Osteoblast (primary cell): ENCODE measurements at places on chromosomes 7 and 10. TPM values are rescaled to one million over a fixed set of nuclear protein-coding genes. Genes with fewer than 3 reads are reported as not detected.

DNA sequence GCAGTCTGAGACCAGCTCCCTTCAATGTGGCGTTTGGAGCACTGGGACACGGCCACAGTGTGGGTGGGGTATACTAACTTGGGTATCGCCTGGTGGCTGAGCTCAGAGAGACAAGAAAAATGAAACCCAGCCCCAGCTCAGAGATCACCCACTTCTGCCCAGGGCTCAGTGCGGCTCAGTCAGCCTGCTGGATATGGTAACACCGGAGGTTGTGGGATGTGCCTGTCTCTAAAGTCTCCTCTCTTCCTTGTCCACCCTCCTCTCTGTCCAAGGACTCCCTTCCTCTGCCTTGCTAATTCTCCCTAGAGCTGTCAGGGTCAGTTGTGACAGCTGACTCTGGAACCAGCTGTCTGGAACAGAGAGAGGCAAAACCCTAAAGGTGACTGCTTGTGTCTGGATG is 149.1 kb downstream of the PTPN20 start:
- DNase-seq: no peak

DNA sequence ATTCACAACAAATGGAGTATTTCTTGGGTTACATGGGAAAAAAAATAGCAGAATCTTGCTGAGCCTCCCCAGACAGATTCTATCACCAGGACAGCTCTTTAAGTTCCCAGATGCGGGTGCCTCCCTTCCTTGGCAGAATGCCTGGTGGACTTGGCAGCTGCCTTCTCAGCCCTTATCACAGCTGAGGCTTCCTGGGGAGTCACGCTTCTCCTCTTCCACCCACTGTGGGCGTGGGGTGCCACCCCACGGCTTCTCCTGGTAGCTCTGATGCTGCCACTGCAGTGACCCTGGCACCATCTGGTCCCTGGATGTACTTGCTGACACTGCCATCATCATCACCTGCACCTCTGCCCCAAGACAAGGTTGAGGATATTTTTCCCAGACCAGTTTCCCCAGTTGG is 16.2 kb upstream of the NME8 start:
- no peak for DNase-seq

- no peak for DNase-seq
Measured at GRCh38 chr10:129030603-129030895, 436.5 kb upstream of the MGMT start.

IPMK gene
- total RNA-seq: 10.9 TPM in 2 replicates

- peak; percentile 93 for DNase-seq
Measured at GRCh38 chr7:82542665-82543064, 99.1 kb upstream of the CACNA2D1 start.

- peak; percentile 88 for DNase-seq
Measured at GRCh38 chr7:44073664-44074348, 8.4 kb upstream of the PGAM2 start.

- no peak for DNase-seq
Measured at GRCh38 chr7:133349101-133349500, 96.2 kb downstream of the EXOC4 start.

NPSR1 gene
- not detected in 2 replicates for total RNA-seq

TDRD1 gene
- total RNA-seq: 0.59 and 0.72 TPM in 2 replicates

GRCh38 chr10:101146392-101147251 is 15.5 kb downstream of the TLX1 start:
- peak; percentile 72 for DNase-seq

GRCh38 chr10:24866604-24867583 is 85.5 kb downstream of the PRTFDC1 start:
- DNase-seq: peak; percentile 46

SPDYE16 gene
- under 0.01 and 0.36 TPM in 2 replicates for total RNA-seq

- no peak for DNase-seq
Measured at GRCh38 chr7:117673367-117673766, 193.5 kb downstream of the CFTR start.

DNA sequence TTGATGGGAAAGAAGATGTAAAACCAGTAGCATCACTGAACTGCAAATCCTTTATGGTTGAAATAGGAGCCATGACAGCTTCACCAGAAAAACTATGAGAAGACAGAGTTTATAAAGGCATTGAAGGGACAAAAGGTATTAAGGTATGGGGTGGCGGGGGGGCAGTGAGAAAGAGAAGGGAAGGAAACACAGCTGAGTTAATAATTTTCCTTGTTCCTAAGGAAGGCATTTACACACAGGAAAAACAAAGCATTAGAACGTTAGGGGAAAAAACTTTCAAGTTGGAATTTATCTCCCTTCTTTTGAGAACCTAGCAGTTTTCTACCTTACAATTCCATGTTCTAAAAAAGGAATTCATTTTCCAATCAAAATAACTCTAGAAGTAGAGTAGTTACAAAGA is 4.4 kb downstream of the LARP4B start:
- DNase-seq: no peak

GRCh38 chr10:35470925-35471315 is 134.2 kb upstream of the GJD4 start:
- DNase-seq: no peak

TRRAP gene
- total RNA-seq: 16.5 and 17.7 TPM in 2 replicates

DNA sequence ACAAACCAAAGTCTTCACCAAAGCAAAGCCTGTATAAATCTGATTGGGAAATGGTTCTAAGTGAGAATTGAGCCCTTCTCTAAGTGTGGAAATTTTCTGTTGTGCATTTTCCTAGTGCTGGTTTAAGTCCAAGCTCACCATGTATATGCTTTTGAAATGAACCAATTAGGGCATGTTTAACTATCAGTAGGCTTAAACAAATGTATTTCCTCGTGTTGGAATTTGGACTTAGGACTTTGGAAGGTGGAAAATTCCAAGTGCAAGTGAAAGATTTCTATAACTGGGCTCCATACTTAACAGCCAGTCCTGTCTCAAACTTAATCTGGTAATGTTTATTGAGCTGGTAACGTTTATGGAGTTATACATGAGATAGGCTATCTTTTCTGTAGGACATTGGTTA is 28.5 kb downstream of the CCNY start:
- no peak for DNase-seq

NYAP1 gene
- total RNA-seq: under 0.01 and 0.29 TPM in 2 replicates

DNA sequence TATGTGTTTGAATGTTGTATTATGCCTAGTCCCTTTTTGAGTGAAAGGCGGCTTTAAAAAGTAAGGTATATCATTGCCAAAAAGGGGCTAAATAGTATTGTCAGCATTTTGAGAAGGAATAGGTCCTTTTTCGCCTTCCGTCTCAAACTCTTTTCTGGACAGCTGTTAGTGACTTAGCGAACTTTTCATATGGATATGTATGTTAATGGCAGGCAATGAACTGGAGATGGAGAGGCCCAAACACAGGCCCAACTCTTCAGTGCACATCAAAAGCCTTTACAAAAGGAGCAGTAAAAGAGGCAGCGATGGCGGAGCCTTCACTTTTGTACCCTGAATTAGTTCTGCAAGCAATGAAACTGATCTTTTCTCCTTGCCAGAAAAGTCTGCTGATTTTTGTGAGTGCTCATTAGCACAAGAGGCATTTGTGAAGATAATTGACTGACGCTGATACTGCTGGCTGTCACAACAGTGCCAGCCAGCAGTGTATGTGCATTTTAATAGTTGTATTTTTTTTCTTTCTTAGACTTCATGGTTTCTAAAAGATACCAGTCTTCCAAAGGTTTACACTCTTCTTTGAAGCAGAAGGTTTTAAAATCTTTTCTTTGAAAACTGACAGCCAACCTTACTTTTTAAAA is 243.7 kb upstream of the SP8 start:
- no peak for DNase-seq
